ENCODE measurements at places on chromosomes 5 and 9.

DNA sequence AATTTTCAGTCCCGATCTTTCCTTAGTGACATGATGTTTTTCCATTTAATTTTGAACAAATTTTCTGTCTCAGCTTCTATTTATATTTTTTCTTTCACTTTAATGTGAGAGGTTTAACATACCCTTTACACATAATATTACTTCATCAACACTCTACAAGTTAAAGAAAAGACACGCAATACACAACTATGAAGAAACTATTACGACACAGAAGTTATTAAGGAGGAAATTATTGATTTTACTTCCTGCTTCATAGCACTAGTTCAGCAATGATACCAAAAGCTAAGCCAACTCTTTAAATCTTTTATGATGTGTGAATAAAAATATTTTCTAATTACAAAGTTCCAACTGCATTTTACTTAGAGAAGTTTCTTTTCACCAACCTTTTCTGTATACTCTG, 432.3 kb upstream of the DAB2 start:
- no peak for DNase-seq

- no peak for DNase-seq
Measured at GRCh38 chr9:11577522-11577921, 964.7 kb upstream of the PTPRD start.

GRCh38 chr9:88733651-88734421, 198.9 kb downstream of the NXNL2 start:
- DNase-seq: no peak

- peak; percentile 21 for DNase-seq
Measured at GRCh38 chr9:121048618-121049017, 1.5 kb downstream of the C5 start.

- DNase-seq: no peak
Measured at GRCh38 chr9:38061326-38061977, 7.6 kb downstream of the SHB start.

DNA sequence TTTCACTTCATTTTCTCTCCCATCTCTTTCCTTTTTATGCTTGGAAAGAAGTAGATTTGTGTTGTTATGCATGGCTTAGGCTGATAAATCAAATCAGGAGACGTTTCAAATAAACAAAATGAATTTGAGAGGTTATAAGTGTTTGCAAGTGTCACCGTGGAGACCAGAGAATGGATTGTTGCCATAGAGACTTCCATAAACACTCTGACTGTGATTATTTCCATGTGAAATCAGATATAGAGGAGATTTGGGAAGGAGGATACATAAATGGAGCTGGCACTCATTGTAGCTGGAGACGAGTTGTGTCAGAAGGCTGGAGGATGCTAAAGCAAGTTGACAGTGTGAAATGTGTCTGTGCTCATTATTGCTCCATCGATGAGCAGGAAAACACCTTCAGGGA, 84.2 kb upstream of the PCSK1 start:
- DNase-seq: no peak

DNA sequence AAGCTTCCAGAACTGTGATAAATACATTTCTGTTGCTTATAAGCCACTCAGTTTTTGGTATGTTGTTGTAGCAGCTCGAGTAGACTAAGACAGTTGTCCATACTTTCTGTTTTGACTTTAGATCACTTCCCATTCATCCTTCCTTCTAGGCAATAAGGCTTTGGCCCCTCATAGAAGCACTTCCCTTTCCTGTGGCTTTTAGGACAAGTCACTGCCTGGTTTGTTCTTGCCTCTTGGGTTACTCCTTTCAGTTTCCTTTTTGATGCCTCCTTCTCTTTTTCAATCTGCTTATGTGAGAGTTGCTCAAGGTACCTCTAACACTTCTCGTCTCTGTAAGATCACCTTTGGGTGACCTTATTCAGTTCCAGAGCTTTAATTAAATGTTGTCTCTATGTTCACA, 72.4 kb upstream of the NTRK2 start:
- no peak for DNase-seq

DNA sequence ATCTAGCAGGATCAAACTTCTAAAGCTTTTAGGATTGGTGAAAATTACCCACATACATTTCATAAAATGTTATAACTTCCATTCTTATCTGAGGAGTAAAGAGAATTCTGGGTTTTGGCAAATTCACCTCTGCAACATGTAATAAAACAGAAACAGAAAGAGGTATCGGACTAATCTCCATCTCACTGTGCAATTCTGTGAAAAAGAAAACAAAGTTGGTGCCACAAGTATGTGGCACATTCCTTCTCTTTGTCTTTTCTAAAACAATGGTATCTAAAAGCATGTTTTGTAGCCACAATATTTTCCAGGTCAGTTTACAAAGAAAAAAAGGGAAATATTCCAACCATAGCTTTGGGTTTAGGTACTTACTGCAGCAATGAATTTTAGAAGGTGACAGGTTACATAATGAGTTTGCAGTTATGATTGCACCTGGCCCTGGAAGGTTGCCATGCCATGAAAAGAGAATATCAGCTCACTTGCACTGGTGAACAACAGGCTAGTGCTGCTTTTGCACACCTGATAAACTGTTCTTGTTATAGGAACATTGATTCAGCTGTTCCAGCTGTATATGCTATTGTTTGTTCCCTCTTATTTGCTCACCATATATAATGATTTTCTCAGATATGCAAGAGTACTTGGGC, 491.3 kb upstream of the MEF2C start:
- no peak for DNase-seq

- DNase-seq: no peak
Measured at GRCh38 chr5:131627207-131627865, 7.7 kb downstream of the RAPGEF6 start.
